Chondrocyte (in vitro differentiated cells): ENCODE measurements at places on chromosomes 5 and 9.

DNA sequence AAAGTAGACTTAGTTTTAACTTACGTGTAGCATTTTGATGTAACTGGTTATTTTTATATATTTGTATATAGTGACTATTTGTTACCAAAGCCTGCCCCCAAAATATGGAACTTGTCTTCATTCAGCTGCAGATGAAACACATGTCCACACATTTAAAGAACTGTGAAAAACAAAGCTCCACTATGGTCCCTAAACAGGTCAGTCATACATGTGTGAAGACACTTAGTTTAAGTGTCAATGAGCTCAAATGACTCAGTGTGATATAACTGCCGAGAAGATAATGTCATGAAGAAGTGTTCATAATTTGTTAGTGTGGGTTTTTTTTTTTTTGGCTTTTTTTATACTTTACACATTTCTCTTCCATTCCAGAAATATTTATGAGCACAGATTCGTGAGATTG is 28.2 kb downstream of the HAVCR1 start:
- no peak for DNase-seq

DNA sequence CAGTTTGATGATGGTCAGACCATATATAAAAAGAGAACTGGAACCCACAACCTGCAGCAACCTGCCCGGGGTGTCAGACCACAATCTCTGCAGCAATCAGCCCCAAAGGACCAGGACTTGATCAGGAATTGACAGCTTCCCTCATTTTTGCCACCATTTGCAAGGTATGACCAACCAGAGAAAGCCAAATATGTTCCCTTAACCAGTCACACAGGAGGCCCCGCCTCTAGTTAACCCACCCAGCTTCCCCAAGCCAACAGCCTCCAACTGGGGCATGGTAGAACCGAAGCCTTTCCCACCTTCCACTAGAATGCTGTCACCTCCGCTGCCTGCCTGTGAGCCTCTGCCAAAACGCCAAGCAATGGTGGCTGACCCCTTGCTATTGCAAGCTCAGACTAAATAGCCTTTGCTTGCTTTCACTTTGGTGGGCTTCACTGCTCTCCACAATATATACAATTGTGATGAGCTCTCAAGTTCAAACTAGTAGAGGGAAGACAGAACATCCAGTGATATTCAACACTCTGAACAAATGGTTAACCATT is 86.3 kb downstream of the AK8 start:
- no peak for DNase-seq

- no peak for DNase-seq
These were observed 89.5 kb upstream of the ZBTB43 start for GRCh38 chr9:126715382-126715781.

DNA sequence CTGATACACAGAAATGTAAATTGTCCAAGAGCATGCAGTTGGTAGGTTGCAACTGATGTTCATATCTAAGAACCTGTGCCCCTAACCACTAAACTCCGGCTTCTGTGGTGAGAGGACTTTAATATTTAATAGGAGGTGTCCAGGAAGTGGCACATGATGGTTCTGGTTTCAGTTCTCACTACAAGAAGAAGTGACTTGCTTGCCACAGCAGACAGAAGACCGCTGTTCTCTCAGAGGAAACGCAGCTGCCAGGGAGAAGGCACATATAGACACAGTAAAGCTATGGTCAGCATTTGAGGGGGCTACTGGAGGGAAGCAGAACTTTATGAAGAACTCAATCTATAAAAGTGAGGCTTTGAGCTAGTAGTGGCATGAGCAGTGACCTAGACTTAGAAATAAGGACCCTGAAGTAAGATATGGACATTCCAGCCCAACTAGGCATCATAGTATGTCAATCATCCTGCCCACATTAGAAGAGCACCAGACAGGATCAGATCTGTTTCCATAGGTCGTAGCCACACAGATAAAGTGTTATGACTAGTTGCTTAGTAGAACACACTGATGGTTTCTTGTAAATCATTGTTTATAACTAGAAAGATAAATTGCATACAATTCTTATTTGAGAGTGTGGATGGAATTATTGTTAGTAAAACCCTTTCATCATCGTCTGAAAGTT is 36.4 kb upstream of the DAB2 start:
- no peak for DNase-seq

- DNase-seq = no peak
These were observed 138.9 kb upstream of the SGCD start for GRCh38 chr5:156188016-156188415.

- no peak for DNase-seq
These were observed 12.1 kb downstream of the SEMA5A start for GRCh38 chr5:9533562-9534364.

- no peak for DNase-seq
These were observed 210.6 kb upstream of the KLF9 start for GRCh38 chr9:70625078-70625477.

DNA sequence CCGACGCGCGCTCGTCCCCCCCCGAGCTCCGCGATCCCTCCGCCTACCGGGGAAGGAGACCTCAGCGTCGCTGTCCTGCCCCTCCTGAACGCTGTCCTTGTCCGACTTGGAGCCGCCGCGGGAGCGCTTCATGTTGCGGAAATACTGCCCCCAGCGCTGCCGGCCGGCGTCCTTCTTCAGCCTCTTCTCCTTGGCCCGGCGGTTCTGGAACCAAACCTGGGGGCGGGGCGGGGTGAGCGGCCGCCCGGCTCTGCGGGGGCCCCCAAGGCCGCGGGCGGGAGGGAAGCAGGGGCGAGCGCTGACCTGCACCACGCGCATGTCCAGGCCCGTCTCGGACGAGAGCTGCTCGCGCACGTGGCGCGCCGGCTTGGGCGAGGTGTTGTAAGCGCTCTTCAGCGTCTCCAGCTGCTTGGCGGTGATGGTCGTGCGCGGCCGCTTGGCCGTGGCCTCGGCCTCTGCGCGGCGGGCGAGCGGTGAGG is 6.3 kb downstream of the LHX3 start:
- no peak for DNase-seq

DNA sequence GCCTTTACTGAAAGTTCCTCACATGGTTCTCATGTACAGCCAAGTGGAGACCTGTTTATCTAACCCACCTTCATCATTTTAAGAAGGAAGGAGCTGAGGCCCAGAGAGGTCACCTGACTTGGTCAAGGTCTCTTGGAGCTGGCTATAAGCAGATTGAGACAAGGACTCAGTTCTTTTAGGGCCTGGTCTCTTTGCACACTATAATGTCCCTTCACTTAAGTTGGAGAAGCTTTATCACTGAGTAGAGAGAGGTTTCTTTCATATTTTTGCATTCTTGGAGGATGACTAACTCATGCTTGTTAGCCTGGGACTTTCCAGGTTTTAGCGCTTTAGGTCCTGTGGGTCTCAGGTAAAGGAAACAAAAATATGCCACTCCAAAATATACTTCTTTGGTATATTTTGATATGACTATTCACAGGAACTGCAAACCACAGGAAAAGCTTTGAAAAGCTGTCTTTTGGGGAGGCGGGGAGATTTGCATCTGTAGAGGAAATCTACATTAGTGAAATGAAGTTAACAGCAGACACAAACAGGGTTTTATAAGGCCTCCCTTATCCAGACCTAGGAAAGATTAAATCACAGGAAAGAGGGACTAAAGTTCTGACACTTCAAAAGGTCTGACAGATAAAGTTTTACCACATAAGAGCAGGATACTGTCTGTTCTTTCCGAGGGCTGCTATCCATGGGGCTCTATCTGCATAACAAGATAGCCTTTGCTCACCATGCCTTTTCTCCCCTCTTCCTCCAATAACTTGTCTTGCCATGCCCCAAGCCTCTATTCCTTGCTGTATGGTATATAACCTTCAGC is 95.8 kb upstream of the ANKRD55 start:
- DNase-seq = no peak
